ENCODE measurements at places on chromosomes 3 and 15.

DNA sequence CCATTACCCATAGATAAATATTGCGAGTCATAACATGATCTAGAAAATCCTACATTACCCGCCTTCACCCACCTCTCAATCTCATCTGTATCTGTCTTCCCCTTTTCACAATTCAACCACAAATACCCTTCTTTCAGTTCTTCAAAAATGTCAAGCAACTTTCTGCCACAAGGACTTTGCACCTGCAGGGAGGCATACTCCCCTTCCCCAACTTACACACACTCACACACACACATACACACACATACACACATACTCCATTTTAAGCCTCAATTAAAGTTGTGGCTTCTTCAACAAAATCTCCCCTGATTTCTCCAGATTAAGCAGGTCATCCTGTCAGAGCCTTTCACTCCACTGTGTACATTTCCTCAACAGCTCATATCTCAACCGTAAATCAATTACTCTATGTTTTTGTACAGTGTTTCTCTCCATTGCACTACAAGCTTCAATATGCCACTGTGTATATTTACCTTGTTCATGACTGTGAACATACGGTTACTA, 33.1 kb upstream of the CCDC50 start:
- no peak for DNase-seq

DNA sequence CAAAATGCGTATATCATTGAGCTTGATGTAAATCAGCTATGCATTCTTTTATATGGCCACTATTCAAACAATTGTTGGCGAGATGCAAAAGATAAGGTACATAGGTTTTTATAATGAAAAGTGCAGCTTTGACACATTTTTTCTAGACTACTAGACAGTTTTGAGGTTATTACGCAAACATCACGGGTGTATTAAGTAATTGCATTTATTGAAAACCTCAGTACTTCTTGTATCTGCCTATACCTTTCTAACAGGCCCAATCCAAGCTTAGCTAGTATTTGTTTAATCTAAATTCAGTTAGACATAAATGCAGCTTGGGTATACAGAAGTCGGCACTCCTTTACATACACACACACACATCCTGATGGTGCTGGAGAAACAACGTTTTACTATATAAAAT, 2.7 kb downstream of the SPESP1 start:
- no peak for DNase-seq

DNA sequence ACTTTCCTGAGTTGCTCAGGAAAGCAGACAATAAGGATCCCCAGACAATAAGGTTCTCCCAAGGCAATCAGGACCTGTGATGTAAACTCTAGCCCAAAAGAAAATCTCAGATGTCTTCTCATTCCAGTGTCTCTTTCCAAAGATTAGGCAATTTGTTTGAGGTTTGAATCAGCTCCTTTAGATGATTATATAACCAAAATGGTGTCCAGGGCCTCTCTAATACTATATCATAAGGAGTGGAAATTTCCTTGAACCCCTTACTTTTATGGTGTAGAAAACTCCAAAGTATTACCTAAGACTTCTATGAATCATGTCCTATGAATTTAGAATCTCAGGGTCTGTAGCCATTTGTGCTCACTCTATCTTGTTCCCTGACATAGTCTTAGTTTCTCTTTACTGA, 65.9 kb downstream of the GPR176 start:
- no peak for DNase-seq

GRCh38 chr3:41323467-41324155, 124.3 kb downstream of the CTNNB1 start:
- DNase-seq: peak; percentile 16

GRCh38 chr3:115808244-115808643, 184.9 kb downstream of the GAP43 start:
- no peak for DNase-seq

DNA sequence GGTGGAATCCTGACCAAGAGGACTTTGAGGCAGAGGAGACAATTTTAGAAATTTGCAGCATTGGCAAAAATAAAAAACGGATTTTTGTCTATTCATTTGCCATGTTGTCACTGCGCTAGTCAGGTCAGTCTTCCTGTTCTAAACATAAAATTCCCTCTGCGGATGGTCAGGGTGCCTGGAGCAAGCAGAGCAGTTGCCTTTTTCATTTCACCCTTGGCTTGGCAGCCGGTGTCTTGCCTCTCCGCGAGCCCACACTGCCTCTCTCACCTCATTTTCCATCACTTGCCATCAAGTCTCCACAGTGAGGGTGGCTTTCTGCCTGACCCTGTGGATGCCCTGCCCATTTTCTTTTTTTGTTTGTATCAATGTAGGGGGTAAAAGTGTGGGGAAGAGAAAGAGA, 396.1 kb downstream of the LRTM1 start:
- DNase-seq: no peak

DNA sequence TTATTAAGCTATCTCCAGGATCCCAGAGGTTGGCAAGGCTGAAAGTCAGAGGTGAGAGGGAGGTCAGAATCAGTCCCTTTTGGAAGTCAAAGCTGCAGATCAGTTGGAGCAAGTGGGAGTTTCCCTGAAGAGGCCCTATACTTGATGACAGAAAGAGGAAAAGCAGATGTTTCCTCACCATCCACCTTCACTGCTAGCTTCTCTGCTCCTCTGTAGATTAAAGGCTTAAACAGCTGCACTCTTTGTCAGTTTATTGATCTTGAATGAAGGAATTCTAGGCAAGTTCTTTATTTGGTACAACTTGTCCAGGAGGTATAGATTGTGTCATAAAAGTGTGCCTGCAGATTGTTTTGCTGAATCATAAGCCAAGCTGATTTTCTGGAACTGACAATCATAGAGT, 408.2 kb upstream of the TGFBR2 start:
- no peak for DNase-seq

GRCh38 chr15:51619331-51620035, 3.1 kb downstream of the DMXL2 start:
- DNase-seq: no peak

DNA sequence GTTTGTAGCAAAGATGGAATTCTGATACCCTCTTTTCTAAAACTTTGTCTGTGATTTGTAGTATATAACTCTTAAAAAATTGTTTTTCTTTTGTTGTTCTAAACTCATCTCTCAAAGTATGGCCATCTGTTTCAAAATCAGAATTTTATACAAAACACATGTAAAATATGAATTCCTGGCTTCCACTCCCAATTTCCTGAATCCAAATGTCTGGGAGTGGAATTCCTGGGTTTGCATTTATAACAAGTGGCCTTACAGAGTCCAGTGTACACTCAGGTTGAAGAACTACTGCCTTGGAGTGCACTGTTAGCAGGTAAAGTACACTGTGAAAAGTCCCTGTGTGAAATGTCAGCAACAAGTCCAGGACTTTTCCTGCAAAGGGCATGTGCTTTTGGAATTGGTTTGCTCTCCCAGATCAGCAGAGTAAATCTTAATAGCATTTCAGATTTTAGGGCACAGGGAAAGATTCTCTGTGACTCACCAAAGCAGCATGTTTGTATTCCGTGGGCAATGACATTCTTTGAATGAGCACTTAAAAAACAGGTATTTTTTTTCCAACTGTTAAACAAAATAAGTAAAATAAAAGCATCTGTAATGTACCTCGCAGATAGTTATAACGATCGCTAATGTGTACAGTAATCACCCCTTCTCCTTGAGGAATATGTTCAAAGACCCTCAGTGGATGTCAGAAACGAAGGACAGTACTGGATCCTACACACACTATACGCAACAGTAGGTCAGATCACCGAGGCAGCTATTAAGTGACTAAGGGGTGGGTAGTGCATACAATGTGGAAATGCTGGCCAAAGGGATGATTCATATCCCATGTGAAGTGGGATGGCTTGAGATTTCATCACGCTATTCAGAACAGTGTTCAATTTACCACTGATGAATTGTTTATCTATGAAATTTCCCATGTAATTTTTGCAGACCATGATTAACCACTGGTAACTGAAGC, 2.0 kb upstream of the CLDN16 start:
- DNase-seq: no peak

DNA sequence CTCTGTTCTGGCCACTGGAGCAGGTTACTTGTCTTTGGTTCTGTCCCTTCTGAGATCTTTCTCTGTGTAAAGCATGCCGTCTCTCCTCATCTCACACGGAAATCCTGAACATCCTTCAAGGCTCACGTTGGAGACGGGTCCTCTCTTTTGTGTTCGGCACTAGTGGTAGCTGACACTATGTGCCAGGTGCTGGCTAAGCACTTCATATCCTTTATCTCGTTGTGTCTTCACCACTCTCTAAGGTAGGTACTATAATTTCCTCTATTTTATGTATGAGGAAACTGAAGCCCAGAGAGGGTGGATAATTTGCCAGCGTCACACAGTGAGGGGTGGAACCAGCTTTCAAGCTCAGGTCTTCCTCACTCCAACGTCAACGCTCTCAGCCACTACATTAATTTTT, 1.2 kb downstream of the IFT122 start:
- DNase-seq: no peak

- DNase-seq: no peak
These were observed 476.3 kb downstream of the AGBL1 start for GRCh38 chr15:86555939-86556338.

DNA sequence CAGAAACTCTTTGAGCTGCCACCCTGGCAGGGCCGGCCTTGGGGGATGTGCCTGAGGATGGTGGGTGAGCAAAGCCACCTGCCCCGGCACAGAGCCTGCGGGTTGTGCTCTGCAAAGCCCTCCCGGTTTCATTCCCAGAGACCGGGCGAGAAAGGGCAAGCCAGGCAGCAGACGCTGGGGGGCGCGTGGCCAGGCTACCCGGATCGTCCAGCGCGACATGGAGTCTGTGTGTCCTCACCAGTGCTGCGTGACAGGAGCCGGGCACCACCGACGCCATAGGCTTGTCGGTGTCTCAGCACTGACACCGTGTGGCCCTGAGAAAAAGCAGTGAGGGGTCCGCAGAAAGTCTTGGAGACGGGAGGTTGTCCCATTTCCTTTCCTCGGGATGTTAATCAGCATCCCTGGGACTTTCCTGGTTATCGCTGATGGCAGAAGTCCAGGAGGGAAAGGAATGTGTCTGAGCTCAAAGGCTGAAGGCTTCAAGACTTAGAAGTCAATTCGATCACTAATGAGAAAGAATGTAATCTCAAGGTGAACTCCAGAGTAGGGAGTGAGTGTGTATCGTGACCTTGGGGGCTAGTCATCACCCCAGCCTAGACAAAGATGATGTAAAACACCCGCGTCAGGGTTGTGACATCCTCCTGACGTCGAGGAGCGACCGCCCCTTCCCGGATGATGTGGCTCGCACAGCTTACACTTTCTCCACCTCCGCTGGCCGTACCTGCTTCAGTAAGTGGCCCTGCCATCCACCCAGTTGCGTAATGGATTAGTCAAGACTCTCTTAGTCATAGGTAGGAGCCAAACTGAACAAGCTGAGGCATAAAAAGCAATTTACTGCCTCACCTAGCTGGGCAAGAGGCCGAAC, 36.3 kb upstream of the PLA2G4E start:
- DNase-seq: peak; percentile 87

DNA sequence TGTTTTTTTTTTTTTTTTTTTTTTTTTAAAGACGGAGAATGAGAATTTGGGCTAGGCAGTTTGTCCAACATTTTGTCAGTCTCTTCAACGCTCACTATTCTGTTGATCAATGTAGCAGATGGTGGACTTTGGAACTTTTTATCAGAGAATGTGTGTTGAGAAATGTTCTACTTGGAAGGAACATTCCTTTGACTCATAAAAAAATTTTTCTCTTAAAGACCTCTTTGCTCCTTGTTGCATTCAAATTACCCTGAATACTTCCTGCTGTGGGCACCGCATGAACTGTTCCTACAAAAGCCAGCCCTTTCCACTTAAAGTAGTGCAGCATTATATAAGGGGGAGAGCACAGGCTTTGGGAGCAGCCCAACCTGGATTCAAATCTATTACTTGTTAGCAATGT, 182.9 kb downstream of the AKAP13 start:
- DNase-seq: no peak

GRCh38 chr3:141181819-141182218, 49.8 kb upstream of the PXYLP1 start:
- DNase-seq: no peak

GRCh38 chr3:177463863-177464262, 266.6 kb upstream of the TBL1XR1 start:
- no peak for DNase-seq

DNA sequence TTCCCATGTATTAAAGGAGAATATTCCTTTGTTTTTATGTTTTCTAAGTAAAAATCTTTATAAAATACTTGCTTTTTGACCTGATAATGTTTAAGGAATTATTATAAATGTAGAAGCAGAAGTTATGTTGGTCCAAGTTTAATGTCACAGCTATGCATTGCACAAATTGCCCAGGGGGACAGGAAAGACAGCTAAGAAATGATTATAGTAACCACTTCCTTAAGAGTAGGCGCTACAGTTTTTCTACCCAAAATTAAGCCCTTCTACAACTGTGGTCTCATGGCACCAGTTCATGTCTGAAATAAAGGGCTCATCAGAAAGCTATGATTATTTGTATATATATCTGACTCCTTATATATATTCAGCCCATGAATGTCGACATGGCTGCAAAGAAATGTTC, 176.4 kb downstream of the GBE1 start:
- no peak for DNase-seq

- DNase-seq: peak; percentile 86
These were observed at the start of gene ATP2B2 for GRCh38 chr3:10505050-10505790. Gene ATP2B2, minus strand, starts transcription at chr3:10505586. Its CDS starts 56,043 bp downstream, at chr3:10449543.

GRCh38 chr3:155147588-155147987, 67.5 kb downstream of the MME start:
- no peak for DNase-seq

DNA sequence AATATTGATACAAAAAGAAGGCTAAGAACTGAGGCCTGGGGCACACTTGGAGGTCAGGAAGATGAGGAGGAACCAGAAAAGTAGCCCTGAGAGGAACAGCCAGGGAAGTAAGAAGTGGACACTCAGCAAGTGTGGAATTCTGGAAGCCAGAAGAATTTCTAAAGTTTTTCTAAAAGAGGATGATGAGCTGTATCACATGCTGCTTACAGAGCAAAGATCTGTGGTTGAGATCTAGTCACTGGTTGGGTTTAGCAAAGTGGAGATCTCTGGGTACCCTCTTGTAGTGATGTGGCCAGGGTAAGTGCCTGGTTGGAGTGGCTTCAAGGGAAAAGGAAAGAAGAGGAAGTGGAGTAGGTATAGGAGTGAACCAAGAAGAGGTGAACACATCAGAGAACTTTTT, 95.4 kb upstream of the DAZL start:
- no peak for DNase-seq

GRCh38 chr3:117393119-117393518, 683.5 kb downstream of the TUSC7 start:
- DNase-seq: no peak

DNA sequence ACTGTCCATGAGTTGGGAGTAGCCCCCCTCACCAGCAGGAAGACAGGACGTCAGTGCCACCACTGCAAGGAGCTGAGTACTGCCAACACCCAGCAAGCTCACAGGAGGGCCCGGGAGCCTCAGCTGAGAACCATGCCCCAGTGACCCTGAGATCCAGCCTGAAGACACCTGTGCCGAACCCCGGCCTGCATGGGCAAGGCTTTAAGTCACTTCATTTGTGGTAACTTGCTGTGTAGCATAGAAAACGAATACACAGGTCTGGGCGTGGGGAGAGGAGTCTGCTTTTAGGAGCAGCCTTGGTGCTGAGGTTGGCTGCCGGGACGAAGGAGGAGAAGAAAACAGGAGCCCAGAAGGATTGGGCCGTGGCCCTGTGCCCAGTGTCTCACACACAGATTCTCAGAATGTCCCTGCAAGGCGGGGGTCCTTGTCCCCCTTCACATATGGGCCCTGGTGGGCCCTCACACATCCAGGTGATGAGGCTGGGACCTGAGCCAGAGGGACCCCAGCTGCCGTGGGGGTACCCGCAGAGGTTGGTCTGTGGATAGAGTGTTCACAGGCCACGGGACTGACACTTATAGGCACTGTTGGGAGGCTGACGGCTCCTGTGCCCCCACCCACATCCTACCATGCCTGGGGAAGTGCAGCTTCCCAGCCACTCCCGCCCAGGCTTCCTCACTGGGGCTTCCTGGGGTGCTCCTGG, 85.3 kb downstream of the PLXNA1 start:
- DNase-seq: no peak

Data from iPS-NIHi11 (cell line).